CD4-positive, alpha-beta T cell treated with Interleukin-12 subunit alpha and Interleukin-12 subunit beta, for 1 hour (primary cell): ENCODE measurements at places on chromosomes 2 and 18.

- no peak for DNase-seq
These were observed 1322.0 kb downstream of the LRP1B start for GRCh38 chr2:140808820-140809219.

DNA sequence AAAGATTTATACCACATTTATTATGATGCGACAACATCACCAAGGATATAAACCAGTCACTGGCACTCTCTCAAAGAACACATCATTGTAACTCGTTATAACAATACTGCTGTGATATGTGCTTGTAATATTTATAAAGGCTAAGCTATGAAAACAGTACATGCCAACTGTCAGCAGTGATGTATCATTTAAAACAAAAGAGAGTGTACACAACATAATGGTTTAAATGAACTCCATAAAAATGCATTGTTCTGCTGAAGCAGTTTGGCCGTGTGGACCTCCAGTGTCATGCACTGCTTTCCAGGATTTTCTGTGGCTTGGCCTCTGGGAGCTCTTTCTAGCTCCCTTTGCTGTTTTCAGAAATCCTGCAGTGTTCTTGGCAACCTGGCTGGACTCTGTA lies 215.6 kb downstream of the MTX2 start:
- DNase-seq = no peak

DNA sequence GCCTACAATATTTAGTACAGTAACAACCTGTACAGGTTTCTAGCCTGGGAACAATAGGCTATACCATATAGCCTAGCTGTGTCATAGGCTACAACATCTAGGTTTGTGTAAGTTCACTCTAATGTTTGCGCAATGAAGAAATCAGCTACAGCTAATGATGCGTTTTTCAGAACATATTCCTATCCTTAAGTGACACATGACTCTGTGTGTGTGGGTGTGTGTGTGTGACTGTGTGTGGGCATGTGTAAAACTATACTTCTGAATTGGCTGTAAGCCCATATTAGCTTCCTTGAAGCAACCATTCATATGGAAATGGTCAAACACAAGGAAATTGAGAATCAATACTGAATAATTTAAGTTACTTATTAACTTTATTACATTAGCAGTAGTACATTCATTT lies 120.8 kb upstream of the SULT1C3 start:
- DNase-seq = no peak

DNA sequence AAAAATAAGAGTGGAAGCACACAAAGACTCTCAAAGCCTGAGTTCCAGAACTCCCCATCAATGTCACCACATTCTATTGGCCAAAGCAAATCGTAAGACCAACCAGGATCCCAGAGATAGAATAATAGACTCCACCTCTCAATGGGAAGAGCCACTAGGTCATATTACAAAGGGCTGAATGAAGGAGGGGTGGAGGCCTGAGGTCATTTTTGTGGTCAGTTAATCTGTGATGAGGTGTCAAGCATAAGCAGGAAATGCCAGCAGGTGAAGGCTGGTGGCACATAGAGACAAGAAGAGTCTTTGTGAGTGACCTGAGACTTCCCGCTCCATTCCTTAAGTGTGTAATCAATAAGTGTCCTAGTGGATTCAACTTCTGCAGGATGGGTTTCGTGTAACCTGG lies 144.3 kb downstream of the TFCP2L1 start:
- DNase-seq = no peak
